ENCODE measurements at places on chromosomes 13 and 19.

DNA sequence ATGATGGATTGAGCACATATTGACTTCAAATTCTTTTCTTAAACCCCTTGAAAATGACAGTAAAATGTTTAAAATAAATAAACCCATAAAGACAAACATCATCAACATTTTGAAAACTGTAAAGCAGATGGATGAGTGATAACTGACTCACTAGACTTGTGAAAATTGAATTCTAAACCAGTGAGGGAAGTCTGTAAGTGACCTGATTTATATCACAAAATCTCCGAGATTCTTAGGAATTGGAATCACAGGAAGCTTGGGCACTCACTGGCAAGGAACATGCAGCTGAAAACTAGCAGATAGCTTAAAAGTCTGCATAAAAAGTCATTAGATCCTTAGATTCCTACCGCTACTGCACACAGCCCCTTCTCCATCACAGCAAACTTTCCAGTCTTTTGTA, 51.3 kb upstream of the TSC22D1 start:
- no peak for DNase-seq

DNA sequence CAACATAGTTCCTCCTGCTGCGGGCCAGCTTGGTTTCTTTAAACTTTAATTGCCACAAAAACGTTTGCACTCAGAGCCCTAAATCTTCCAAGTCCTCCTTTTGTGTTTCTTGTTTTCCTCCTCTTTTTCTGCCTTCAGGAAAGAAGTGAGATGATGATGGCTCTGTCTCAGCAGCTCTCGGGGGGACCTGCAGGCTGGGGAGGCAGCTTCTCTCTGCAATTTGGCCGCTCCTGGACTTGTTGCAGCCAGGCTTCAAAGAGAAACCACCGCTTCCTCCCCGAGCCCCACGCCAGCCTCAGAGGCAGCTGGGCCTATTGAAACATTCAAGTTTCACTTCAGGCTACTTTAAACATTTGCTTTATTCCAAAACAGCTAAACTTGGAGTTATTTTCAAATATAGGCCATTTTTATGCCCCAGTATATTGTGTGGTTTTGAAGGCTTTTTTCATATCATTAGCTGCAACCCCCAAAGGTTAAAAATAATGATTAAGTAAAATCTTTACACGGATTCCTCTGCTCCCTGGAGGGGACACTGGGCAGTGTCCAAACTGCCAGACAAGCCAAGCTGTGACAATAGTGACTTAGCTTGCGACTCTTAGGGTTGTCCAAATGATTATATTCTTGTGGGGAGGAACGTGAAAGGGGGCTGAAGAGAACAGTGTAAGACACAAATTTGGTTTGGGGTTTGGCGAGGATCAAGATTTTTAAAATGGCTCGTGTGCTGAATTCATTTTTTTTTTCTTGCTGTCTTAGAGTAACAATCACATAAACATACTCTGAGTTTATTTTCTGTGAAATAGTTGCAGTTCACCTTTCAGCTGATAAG, 330.8 kb downstream of the DLEU7 start:
- DNase-seq = peak; percentile 31

GRCh38 chr19:52522551-52522950, 4.9 kb upstream of the ZNF808 start:
- DNase-seq = no peak

- no peak for DNase-seq
Measured at GRCh38 chr19:44596428-44597130, 16.8 kb upstream of the IGSF23 start.

Measured in breast epithelium (tissue), 4 donors.